Kidney tubule cell (primary cell): ENCODE measurements at places on chromosomes 1 and 21.

DNA sequence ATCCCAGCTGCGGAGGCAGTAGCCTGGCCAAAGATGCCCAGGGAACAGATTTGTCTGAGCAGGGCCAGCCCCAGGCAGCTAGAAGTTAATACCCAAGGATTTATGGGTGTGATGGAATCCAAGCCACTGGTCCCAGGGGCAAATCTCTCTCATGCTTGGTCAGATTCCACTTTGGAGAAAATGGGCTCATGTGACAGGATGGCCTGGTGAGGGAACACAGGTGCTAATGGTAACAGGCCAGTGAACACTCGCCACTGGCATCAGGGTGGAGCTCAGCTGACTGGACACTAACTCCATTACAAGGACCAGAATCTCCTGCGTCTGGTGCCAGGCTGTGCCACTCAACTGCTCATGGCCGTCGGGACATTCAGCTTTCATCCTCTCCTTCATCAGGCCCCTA is 12.0 kb downstream of the MDM4 start:
- DNase-seq: no peak

GRCh38 chr1:238592621-238593020 is 701.9 kb upstream of the ZP4 start:
- DNase-seq: peak; percentile 13

DNA sequence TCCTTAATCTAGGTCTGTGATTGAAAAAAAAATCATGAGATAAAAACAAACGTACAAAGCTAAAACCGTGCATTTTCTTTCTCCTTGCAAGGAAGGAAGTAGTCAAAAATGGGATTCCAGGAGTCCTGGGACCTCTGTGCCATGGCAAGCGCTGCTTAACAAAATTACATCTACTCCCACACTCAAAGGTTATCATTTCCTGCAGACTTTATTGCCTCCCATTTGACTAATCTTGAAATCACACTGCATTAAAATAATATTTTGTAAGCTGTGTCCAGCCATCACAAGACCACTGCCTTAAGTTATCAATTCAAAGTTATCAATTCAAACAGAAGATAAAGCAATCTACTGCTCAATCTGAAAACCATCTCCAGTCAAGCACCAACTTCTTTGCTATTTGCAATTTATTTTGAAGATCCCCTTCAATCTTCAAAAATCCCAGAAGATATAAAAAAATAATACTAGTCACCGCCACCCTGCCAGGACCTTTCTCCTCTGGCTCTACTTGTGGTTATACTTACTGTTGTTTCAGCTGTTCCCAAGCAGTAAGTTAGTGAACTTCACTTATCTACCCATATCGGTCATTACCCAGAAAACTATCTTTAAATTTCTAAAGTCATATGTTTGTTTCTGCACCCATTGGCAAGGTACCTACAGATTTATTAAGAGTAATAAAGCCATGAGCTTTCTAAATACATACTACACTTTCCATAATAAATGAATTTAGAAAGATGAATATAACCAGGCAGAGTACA is 38.1 kb upstream of the RAP1GAP start:
- DNase-seq: no peak

DNA sequence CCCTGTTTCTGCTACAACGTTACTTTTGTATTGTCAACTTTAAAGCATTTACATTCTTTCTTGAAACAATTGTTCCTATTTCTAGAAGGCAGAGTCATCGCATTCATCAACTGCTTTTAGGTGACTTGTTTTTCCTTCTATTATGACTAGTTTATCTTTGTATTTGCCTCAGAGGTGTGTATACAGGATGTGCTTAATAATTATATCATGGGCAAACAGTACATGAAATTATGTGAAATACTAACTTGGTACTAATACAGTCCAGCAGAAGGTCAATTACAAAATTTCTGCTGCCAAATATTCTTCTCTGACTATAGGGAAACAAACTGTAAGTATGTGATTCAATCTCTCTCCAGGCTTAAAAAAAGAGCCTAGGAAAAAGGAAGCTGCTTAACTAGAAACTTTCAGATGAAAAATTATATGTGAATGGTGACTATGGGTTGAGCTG is 101.6 kb downstream of the C4BPA start:
- no peak for DNase-seq

DNA sequence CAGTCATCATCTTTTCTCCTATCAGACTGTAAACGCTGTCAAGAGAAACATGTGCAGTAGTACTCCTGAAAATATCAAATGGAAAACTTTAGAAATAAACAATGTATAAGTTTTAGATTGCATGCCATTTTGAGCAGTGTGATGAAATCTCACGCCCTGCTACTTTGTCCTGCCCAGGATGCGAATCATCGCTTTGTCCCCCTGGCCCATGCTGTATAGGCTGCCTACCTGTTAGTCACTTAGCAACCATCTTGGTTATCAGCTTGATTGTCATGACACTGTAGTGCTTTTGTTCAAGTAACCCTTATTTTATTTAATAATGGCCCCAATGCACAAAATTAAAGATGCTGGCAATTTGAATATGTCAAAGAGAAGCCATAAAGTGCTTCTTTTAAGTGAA is 363.0 kb downstream of the ZP4 start:
- no peak for DNase-seq

DNA sequence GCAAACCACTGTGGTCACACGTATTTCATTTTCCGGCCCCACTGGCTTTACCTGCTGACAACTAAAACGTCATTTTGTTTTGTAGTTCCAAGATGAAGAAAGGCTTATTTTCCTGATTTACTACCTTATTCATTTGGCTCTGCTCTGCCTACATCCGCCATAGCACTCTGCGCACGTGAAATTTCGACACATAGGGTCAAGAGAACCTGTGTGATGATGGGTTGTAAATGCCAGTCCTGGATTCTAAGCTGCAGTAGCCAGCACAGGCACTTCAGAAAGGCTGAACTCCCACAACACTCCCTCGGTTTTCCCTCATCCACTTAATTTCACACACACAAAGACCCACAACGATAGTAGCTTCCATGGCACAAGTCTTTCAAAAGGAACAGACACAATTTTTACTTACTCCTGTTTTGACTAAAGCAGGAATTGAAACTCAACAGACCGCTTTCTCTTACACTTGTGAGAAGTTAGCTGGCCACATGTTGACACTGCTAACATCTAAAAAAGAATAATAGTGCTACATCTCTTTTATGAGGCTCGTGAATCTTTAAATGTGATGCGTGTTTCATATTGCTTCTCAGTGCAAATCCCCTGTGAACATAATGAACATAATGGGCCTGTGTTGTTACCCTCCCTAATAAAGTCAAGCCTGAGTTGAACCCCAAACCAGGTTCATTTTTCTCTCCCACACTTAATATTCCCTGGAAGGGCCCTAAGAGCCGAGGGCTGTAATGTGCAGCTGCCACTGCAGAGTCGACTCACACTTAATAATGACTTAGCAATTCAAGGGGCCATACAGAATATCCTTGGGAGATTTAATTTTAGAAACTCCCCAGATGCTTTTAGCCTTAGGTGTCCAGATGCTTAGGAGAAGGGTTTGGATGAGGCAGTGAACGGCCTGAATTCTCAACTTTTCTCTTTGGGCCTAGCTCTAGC is 1.5 kb upstream of the RUNX1 start:
- peak; percentile 64 for DNase-seq

DNA sequence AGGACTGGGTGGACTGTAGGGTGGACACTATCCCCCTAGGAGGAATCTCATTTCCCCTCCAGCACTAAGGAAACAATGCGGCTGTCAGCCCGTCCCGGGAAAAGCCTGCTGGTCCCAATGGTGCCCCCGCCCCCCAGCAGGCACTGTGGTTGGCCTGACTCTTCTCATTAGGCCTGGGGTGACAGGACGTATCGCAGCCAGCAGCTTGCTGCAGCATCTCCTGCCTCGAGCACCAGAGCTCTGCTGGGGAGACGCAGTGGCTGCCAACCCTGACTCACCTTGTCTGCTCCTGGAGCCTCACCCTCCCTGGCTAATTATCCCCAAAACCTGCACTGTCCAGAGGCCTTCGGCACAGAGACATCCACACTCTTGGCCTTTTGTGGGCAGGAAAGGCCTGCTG is 115.1 kb upstream of the GJB5 start:
- peak; percentile 4 for DNase-seq

- no peak for DNase-seq
Measured at GRCh38 chr1:118900643-118901440, 87.3 kb downstream of the TBX15 start.

DNA sequence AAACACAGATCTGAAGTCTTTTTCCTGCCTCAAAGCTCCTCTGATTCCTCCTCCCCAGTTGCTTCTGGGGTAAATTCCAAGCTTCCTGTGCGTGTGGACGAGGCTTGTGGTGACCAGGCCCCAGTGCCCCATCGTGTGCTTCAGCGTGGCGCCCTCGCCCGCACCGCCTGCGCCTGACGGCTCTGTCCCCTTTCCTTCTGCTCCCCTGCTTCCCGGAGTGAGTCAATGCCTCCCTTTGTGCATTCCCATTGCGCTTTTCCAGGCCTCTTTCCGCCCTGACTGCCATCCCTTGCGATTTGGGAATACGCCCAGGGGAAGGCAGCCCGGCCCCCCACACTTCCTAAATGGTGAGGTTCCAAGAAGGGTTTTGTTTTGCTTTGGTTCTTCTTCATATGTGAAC is 36.3 kb downstream of the FAAP20 start:
- DNase-seq: no peak

GRCh38 chr1:147565189-147565980 is 24.1 kb downstream of the BCL9 start:
- no peak for DNase-seq

- DNase-seq: no peak
Measured at GRCh38 chr1:84960371-84960770, 36.5 kb downstream of the MCOLN2 start.

DNA sequence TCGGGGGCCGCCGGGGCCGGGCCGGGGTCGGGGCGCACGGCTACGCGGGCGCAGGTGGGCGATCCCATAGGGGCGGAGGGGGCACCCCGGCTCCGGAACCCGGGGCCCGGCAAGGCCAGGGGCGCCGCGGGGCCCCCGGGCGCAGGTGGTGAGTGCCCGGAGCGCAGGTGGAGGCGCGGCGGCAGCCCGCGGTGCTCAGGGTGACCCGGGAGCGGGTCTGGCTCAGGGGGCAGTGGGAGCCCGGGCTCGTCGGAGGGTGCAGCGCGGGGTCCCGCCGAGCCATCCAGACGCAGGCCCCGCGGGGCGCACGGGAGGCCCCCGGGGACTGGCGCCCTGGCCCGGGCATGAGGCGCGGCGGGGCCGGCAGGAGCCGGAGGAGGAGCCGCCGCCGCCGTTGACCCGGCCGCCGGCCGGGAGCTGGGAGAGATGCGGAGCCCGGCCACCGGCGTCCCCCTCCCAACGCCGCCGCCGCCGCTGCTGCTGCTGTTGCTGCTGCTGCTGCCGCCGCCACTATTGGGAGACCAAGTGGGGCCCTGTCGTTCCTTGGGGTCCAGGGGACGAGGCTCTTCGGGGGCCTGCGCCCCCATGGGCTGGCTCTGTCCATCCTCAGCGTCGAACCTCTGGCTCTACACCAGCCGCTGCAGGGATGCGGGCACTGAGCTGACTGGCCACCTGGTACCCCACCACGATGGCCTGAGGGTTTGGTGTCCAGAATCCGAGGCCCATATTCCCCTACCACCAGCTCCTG is 489 bp downstream of the CELSR2 start:
- no peak for DNase-seq

GRCh38 chr1:172332230-172332629 is 88.3 kb upstream of the C1orf105 start:
- no peak for DNase-seq

- DNase-seq: peak; percentile 49
Measured at GRCh38 chr1:27391511-27392095, 819 bp upstream of the GPR3 start.

DNA sequence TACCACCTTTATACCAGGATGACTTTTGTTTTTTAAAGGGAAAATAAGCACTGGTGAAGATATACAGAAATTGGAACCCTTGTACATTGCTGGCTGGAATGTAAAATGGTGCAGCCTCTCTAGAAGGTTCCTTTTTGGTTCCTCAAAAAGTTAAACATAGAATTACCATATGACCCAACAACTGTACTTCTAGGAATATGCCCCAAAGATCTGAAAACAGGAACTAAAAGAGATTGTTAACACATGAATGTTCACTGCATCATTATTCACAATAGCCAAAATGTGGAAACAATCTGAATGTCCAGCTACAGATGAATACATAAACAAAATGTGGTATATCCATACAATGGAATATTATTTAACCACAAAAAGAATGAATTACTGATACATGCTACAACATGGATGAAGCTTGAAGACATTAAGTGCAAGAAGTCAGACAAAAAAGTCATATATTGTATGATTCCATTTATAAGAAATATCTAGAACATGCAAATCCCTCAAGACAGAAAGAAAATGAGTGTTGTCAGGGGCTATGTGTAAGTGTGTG is 84.9 kb upstream of the DMRTA2 start:
- no peak for DNase-seq

DNA sequence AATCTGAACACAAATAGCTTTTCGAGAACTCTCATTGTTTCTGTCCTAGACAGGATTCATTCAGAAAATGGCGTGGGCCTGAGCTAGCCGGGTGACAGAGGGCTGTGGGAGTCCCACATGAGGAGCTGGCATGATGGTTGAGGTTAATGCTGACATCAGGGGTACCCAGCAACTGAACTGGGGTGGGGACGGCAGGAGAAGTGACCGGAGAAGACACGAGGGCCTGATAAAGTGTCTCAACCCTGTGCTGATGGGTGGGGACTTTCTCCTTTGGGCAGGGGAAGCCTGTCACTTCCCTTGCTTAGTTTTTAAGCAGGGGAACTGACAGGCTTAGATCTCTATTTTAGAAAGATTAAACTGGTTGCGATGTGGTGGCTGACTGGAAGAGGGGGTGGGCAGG is 14.6 kb downstream of the CHIT1 start:
- no peak for DNase-seq

GRCh38 chr1:164662462-164662861 is 103.5 kb downstream of the PBX1 start:
- DNase-seq: no peak

DNA sequence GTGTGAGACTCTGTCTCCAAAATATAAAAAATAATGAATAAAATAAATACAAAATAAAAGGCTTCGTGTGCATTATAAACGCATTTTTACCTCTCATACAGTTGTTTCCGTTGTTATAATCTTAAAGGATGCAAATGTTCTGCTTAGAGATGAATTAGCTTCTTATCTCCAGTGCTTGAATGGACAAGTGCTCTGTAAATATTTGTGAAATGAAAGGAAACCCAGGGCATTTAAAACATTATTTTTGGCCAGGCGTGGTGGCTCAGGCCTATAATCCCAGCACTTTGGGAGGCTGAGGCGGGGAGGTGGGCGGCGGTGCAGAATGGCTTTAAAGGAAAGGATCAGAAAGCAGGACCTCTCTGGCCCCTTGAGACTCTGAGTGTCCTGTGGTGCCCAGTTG is 94.5 kb downstream of the HUNK start:
- DNase-seq: no peak

- no peak for DNase-seq
Measured at GRCh38 chr1:212515329-212515760, 82.6 kb downstream of the NENF start.

DNA sequence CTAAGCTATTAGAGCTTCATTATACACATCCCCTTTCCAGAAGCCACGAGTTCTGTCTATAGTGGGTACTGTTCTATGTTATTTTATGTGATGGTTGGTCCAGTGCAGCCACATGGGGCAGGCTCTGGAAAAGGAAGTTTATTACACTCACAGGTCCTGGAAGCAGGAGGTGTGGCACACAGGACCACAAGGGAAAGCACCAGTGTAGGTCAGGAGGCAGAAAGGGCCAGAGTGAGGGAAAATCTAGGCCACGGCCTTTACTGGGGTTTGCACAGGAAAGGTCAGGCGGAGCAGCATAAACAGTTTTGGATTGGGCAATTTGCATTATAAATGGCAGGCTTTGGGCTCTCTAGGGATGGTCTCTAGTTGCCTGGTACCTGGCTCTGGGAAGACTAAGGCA is 21.8 kb upstream of the CNIH3 start:
- no peak for DNase-seq

- peak; percentile 6 for DNase-seq
Measured at GRCh38 chr1:35748326-35748725, 21.5 kb downstream of the CLSPN start.
